ENCODE measurements at places on chromosomes 13 and 19.
A peak's percentile ranks its signal among the peaks of the same experiment; 100 is the strongest.

- DNase-seq = peak; percentile 53
These were observed 1023.5 kb downstream of the PCDH17 start for GRCh38 chr13:58655086-58655485.

DNA sequence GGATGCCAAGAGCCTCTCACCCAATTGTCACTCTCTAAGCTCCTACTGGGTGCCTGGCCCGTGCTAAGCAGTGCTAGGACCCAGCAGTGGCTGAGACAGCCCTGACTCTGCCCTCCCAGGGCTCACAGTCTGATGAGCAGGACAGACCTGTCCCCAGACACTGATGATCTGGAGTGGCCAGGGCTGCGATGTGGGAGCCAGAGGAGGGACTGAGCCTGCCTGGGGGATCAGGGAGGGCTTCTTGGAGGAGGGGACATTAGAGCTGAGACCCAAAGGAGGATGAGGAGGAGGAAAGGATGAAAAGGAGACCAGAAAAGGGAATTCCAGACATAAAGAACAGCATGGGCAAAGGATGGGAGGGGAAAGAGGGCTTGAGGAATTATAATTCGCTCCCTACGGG lies 6.6 kb downstream of the ERCC1 start:
- no peak for DNase-seq

- DNase-seq = peak; percentile 68
These were observed 69.8 kb upstream of the SERP2 start for GRCh38 chr13:44303681-44304432.

DNA sequence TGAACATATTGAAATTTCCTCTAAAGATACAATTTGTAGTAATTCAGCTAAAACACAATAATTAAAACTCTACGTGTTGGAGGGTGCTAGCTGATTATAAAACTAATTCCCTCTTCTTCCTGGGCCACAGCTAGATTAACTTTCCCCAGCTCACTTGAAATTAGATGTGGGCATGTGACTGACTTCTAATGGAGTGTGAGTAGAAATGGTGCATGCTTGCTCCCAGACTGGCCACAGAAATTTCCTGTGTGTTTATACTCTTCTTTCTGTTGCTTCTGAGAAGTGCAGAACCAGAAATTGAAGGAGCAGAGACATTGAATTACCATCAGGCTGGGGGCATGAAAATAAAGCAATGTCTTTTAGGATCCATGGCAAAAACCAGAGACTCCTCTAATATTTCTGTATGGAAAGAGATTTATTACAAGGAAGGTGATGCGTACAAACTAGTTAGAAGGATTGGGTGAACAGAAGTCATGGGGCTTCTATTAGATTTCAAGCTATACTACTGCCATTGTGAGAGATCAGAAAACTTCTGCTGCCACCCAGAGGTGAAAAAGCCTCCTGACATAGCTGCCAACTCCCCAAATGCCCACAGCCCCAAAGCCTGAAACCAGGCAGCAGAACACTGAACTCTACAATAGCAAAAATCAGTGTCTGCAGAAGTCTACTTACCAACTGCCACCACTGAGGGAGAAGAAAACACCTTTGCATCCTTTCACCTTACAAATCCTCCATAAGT lies 379.2 kb upstream of the MIR17HG start:
- peak; percentile 3 for DNase-seq

- DNase-seq = peak; percentile 69
These were observed 208.3 kb upstream of the NBEA start for GRCh38 chr13:34733721-34734120.

DNA sequence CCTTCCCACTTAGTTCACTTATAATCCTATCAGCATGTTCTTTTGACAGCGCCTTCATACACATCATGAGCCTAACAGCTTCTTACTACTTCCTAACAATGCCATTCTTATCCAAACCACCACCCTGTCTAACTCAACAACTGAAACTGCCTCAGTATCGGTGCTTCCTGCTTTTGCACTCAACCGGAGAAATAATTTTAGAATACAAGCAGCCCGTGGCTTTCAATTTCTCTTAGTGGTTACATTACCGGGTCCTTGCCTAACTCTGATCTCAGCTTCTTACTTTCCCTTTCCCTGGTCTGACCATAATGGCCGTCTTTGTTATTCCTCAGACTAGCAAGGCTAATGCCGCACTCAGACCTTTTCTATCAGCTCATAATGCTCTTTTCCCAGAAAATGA lies 17.0 kb downstream of the ZFP82 start:
- DNase-seq = no peak

- DNase-seq = no peak
These were observed 133.8 kb downstream of the ZNF737 start for GRCh38 chr19:20431826-20432225.

DNA sequence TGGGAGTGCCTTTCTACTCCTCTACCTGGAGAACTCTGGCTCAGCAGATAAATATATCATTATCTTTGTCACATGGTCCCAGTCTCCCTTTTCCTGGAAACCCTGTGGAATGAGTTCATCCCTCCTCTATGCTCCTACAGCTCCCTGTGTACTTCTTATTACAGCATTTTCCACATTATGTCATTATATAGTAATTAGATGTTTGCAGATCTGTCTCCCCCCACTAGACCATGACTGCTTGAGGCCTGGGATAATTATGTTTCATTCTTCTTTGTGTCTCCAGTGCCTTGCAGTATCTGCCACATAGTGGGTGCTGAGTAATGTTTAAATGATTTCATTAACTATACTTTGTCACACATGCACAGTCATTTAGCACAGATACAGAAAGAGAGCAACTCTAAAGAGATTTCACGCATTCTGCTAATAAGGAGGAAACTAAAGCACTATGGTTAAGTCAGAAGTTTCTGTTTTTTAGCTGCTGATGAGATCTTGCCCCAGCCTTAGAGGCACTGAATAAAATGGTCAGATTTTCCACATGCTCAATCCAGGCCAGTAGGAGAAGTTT lies 66.1 kb upstream of the DIAPH3 start:
- DNase-seq = no peak

DNA sequence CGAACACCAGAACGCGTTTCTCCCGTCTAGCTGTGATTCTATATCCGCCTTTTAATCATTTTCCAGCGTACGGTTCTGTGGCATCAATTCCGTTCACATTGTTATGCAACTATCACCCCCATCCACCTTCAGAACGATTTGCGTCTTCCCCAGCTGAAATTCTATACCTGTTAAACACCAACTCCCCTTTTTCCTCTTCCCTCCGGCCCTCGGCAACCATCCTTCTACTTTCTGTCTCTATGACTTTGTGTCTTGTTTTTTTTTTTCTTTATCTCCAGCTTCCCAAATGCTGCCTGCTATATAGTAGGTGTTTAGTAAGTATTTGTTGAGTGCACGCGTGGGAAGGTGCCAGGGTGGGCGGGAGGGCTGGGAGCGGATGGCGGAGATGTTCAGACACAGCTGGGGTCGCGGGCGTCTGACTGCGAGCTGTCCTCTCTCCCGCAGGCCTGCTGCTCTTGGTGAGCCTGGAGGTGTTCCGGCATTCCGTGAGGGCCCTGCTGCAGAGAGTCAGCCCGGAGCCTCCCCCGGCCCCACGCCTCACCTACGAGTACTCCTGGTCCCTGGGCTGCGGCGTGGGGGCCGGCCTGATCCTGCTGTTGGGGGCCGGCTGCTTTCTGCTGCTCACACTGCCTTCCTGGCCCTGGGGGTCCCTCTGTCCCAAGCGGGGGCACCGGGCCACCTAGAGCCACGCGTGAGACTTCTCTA lies 20.2 kb downstream of the CACNG6 start:
- DNase-seq = no peak

GRCh38 chr13:94112227-94112626 lies 367.3 kb downstream of the DCT start:
- peak; percentile 89 for DNase-seq

DNA sequence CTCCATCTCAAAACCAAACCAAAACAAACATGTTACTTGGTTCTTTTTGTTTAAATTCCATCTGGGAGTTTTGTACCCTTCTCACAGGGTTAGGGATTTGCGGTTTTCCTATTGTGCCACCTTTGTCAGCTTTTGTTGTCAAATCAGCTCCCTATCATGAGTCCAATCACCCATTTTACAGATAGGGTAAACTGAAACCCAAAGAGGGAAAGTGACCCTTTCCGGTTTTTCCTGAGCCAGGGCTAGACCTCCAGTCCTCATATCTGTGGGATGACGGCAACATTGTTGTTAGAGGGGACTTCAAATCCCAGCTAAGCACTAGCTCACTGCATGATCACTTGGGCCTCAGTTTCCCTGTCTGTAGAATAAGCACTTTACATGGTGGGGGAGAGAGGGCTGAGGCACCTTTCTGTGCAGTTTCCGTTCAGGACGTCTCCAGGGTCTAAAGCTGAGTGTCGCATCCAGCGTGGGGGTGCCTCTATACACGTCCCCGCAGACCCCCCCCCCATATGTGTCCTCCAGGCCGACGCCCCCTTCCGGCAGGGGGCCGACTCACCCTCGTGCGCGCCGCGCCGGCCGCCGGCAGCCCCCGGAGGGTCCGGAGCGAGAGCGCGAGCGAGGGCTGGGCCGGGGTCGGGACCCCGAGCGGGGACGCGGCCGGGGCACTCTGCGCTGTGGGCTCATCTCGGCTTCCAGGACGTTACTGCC lies 3.9 kb downstream of the CCDC194 start:
- DNase-seq = no peak

DNA sequence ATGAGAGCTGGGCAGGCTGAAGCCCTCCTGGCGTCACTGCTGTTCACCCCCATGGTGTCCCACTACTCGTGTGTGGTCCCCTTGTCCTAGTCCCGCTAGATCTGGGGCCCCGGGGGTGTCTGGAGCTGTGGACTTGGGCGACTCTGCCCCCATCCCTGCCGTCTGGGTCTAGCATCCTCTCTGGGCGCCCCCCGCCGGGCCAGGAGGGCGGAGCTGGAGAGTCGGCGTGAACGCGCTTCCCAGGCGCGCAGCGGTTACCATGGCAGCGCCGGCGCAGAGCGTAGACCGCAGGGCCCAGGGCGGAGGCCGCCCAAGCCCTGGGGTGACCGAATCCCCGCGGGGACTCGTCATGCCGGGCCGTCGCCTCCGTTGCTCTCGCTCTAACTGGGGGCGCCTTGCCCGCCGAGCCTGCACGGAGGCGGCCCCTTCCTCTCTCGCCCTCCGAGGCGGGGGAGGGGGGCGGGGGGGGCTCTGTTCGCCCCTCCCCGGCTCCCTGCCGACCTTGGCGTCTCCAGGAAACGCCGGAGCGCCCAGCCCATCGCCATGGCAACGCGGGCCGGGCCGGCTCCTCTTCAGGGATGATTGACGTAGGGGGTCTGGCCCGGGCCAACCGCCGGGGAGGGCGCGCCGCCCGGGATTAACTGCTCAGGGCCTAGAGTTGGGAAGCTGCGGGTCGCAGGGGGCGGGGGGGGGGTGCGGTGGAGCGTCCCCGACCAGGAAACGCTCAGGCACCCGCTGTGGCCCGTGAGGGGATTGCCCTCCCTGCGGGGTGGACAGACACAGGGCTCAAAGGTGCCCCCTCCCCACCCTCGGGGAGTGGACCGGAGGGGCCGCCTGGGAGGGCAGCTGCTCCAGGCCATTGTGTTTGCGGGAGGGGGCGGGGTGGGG lies 8.9 kb downstream of the ISYNA1 start:
- peak; percentile 89 for DNase-seq

- no peak for DNase-seq
These were observed 3.5 kb downstream of the MYO9B start for GRCh38 chr19:17078920-17079709.

- no peak for DNase-seq
These were observed 117.9 kb downstream of the ITGBL1 start for GRCh38 chr13:101570410-101570809.

- DNase-seq = peak; percentile 27
These were observed 33.0 kb downstream of the CRYL1 start for GRCh38 chr13:20492641-20493040.

DNA sequence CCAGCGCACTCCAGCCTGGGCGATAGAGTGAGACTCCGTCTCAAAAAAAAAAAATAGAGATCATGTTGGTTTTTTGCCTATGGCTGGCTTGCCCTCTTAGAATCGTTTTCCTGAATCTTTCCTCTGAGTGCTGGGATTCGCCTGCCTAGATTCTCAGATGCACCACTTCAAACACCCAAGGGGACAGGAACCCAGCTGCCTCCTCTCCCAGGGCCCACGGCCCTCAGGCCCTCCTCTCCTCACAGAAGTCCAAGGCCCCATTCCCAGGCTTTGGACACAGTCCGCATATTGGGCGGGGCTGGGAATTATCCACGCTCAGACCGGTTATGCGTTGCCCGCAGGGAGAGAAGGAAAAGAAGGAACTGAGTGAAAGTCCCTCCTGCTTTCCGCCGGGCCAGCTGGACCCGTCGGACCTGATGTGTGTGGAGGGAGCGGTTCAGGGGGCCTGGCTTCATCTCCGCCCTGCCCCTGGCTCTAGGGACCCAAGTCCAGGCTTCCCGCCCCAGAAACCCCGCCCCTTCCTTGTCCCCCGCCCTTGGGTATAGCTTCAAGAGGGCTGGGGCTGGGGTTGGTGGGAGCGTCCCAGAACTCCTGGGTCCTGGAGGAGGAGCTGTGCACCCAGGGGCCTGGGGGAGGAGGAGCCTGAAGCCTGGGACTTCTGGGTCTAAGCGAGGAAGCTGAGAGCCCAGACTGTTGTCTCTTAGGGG lies 5.8 kb downstream of the PPFIA3 start:
- peak; percentile 65 for DNase-seq

DNA sequence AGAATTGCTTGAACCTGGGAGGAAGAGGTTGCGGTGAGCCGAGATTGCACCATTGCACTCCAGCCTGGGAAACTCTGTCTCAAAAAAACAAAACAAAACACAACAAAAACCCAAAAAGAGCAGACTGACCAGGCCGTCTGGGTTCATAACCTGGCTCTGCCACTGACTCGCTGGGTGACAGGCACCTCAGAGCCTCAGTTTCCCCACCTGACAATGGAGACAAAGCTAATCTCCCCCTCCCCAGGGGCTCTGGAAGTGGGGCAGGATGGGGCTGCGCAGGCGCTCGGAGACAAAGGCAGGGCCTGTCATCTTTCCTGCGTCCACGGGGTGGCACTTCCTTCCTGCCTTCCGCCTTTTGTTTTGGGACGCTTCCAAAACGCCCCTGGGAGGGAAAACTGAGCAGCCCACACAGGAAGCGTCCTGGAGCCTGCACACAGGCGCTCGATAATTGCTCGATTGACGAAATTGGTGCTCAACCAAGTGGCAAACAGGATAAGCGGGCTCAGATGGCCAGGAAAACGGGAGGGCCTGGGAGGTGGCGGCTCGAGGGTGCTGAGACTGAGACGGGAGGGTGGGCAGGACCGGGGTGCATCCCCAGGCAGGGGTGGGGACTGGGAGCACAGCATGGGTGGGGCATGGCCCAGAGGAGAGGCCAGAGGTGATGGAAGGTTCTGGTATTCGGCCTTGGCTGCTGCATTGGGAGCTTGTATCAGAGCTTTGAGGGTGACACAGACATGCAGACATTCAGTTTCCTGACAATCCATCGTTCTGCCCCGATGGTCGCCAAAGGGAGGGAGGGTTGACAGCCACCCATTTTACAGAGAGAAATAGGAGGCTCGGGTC lies 17.8 kb downstream of the SPC24 start:
- peak; percentile 92 for DNase-seq
